NCI-H1436 treated with DMSO at 0.1 percent for 48 hours (cell line): ENCODE measurements at places on chromosomes 6 and 20.

- no peak for DNase-seq
Measured at GRCh38 chr6:54248994-54249393, 59.2 kb upstream of the TINAG start.

DNA sequence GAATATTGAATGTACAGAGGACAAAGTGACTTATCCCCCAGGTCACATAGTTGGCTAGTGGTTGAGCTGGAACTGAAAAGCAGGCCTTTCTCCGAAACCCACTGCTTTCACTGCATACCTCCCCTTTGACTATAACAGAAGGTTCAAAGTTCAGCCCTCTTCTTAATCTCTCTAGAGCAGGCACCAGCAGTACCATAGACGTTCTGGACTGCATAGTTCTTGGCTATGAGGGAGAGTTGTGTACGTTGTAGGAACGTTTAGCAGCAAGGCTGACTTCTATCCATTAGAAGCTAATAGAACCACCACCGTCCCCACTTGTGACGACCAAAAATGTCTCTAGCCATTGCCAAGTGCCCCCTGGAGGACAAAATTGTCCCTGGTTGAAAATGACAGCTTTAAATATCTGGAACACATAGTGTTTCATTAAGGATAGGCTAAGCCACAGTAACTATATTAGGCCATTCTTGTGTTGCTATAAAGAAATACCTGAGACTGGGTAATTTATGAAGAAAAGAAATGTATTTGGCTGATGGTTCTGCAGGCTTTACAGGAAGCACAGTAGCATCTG is 123.8 kb upstream of the MTHFD1L start:
- DNase-seq: no peak

- no peak for DNase-seq
Measured at GRCh38 chr6:166877349-166877748, 79.0 kb downstream of the RNASET2 start.

DNA sequence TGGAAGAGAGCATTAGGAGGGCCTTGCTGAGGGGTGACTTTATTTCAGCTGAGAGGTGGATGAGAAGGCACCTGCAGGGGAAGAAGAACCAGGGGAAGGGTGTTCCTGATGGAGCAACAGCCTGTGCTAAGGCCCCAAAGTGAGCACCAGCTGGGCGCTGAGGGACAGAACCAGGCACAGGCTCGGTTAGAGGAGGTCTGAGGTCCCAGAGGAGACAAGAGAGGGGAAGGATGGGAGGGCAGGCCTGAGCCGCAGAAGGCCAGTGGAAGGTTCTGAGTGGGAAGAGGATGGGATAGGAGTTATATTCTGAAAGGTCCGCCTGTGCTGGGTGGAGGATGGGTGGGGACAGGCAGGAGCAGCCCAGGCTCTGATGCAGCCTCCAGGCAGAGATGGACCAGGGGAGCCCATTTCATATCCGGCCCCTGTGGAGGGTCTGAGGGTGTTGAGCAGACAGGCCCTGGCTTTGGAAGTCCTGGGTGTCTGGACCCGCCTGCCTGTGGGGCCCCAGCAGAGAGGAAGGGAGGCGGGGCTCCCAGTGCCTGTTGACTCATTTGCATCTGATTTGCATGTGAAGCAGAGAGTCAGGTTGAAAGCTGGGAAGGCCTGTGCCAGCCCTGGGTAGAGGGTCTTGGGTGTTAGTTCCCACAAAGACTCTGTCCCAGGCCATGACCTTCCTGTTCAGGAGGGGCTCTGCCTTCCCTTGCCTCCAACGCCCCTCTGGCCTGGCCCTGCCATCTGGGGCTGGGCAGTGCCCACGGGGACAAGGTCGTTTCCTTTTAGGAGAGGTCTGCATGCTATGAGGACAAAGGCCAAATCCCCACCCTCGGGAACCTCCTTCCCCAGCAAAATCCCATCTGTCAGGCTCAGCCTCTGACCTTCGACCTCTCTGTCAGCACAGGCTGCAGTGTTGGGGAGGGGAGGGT is 10.6 kb upstream of the FAM110A start:
- no peak for DNase-seq

- no peak for DNase-seq
Measured at GRCh38 chr6:90160013-90160412, 136.6 kb downstream of the BACH2 start.

DNA sequence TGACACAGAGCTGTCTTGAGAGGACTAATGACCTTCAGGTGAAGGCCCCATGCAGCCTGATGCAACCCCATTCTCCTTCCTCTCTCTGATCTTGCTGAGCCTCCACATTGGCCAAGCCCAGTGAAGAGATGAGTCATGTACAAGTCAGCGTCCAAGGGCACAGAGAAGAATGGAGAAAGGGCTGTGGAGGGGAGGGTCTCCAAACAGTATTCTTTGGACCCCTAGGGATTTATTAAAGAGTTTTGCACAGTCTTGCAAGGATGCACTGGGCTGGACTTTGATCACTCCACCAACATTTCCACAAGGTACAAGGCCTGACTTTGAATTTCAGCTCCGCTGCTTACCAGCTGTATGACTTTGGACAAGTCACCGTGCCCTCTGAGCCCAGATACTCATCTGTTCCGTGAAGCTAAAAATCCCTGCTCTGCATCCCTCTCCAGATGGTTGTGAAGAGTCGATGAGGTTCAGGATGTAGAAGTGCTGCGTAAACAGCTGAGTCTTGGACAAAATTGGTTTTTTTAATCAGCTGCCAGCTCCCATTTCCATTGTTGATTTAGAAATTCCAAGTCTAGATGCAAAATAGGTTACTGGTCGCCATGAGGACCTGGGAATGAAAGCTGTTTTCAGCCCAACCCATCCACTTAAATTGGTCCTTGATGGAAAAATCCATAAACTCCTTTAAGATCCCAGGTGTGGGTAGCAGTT is 14.1 kb upstream of the KCNG1 start:
- no peak for DNase-seq

DNA sequence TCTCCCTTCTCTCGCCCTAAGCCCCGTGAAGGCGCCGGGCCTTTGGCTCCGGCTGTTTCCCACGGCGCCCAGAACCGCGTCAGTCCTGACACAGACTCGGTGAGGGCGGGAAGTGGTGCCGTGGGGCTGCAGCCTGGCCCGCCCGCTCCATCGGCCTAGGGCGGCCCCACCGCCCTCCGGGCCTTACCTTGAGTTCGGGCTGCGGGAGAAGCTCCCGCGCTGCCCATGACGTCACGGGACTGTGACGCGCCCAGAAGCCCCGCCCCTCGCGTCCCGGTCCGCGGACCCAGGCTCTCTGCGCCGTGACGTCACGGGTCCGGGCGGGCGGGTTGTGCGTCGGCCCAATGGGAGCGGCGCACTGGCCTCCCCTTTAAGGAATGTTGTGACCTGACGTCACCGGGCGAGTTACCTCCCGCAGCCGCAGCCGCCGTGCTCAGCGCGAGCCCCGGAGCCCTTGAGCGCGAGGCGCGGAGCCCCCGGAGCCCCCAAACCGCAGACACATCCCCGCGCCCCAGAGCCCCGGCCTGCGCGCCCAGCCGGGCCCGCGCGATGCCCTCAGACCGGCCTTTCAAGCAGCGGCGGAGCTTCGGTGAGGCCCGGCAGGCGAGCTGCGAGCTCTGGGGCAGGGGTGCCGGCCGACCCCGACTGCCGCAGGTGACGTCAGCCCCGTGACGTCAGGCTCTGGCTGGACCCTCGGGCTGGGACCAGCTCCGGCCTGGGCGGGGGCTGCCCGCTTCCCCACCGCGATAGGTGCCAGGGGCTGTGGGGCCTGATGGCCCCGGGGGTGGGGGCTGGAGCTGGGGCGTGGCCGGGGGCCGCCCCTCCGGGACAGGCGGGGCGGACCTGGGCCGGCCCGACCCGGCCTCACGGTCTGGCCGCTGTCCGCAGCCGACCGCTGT is at the start of gene MAP1LC3A:
Gene MAP1LC3A, plus strand, starts transcription at position 399 of the 899 bp plus-strand sequence. Its CDS starts 151 bp downstream, at position 550.
- DNase-seq: no peak

GRCh38 chr6:71887006-71887743 is 825 bp downstream of the RIMS1 start:
- no peak for DNase-seq

DNA sequence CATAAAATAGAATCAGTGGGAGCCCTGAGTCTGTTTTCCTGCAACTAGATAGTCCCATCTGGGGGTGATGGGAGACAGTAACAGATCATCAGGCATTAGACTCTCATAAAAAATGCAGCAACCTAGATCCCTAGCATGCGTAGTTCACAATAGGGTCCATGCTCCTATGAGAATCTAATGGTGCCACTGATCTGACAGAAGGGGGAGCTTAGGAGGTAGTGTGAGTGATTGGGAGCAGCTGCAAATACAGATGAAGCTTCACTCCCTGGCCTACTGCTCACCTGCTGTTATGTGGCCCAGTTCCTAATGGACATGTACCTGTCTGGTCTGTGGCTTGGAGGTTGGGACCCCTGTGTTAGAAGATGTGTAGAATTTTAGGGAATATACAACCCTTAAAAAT is 904.5 kb upstream of the EPHA7 start:
- no peak for DNase-seq

- DNase-seq: no peak
Measured at GRCh38 chr6:87340230-87340629, 4.4 kb upstream of the C6orf163 start.

GRCh38 chr6:130575971-130576370 is 210.2 kb downstream of the TMEM200A start:
- no peak for DNase-seq

DNA sequence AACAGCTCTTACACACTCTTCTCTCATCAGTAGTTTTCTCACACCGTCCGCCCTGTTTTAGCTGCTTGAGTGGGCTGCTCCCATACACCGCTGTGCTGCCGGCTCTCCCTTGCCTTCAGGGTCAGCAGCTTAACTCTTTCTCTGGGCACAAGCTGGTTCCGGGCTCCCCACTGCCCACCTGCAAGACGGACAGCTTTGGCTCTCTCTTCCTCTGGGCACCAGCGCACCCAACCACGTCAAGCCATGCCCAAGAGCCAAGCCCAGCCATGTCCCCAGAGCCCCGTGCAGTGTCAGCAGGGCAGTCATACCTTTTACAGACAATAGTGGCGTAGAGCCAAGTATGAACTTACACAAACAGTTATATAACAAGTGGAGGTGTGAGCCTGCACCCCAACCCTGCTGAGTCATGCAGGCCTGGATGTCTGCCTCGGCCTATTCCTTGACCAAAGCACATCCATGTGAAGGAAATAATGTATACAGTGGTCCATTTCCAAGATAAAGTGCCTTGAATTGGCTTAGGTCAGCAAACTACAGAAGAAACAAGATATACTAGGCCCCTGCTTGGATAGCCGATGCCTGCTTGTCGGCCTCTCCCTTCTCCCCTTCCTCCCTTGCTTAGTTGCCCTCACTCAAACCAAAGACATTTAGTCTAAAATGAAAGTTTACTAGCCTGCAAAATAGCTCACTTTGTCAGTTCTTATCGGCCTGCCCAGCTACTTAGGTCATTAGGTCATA is 89.3 kb downstream of the JPH2 start:
- no peak for DNase-seq

DNA sequence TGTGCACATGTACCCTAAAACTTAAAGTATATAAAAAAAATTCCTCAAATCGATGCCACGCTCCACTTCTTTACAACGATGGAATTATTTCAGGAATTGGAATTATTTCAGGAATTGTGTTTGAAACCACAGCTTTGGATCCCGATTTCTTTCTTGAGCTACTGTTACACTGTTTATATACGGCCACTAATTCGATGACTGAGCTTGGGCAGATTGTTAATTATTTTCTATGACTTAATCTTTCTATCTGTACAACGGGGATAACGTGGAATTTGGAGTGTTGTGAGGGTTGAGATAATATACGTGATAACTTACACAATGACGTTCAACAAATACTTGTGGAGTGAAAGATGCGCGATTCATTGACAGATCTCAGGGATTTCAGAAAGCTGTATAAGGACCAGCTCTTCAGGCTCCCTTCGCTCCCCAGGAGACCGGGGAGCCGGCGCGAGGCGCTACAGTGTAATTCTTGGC is 171.3 kb downstream of the SLC16A10 start:
- no peak for DNase-seq

DNA sequence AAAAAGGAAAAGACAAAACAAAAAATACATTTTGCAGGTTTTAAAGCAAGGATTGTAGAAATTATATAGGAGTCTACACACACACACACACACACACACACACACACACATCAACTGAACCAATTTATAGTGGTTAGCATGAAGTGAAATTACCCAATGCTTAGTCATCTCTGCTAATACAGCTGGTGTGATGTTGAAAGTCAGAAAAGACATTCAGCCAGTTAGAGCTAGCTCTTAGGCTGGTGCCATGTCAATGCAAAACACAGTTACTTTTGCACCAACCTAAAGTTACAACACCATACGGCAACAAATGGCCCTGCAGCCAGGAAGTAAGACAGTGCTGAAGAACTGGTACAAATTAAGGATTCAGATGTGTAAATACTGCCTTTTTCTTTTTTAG is 15.2 kb downstream of the FAM210B start:
- DNase-seq: no peak
